ENCODE measurements at places on chromosomes 7 and 10. TPM values are rescaled to one million over a fixed set of nuclear protein-coding genes. Genes with fewer than 3 reads are reported as not detected.

DNA sequence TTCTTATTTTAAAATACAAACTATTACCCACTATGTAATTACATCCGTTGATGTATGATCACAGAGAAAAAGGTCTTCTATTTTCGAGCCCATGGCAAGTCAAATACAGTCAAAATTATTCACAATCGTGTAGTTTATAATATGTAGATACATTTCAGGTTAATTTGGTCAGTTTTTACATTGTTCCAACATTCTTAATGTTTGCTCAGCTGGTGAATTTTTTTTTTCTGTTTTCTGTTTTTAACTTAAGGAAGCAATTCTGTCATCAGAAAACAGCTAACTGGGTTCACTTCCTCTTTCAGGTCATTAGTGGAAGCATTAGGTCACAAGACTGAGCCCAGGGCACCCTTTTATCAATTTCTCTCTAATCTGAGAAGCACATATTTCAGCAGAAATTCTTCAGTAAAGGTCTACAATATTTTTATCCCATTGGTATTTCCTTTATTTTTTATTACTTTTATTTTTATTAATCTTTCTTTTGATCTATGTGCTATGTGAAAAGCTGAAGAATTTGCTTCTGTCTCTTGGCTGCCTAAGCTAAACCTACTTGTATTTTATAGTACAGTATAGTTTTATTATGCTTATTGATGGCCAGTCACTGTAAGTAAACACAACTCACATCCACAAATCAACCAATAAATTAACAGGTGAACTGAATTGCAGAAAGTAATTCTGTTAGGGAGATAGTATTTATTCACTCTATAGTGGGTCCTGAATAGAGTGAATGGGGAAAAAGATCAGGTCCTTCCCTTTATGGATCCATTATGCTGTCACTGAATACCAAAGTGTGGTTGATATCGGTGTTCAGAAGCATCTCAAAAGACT is 84.6 kb downstream of the ICA1 start:
- peak; percentile 64 for DNase-seq

Gene MDH2
- 157 TPM for polyA plus RNA-seq

Gene CDK1
- not detected for polyA plus RNA-seq

Gene FKBP9
- polyA plus RNA-seq = 0.77 TPM

Gene SPDYE5
- polyA plus RNA-seq = 0.42 TPM

Gene TAS2R41
- polyA plus RNA-seq = not detected

Gene SLC13A1
- polyA plus RNA-seq = not detected

DNA sequence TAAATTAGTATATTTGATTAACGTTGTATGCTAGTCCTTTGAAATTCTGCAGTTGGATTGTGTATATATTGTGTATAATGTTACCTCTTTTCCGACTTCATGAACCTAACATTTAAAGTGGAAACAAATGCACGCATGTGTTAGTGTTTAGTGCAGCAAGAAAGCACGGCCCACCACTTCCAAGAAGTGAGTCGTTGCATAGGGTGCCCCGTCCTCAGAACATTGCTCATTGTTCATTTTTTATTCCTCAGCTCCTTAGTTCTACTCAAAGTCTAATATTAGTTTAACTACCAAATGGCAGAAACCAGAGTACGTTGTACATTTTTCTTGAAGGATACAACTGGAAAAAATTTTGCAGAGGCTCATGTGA is 407.6 kb downstream of the AUTS2 start:
- DNase-seq = no peak

- DNase-seq = no peak
These were observed 32.4 kb downstream of the NKX6-2 start for GRCh38 chr10:132753596-132753995.

Data from naive B cell (primary cell).